8988T (cell line): ENCODE measurements at places on chromosomes 3 and 15.

DNA sequence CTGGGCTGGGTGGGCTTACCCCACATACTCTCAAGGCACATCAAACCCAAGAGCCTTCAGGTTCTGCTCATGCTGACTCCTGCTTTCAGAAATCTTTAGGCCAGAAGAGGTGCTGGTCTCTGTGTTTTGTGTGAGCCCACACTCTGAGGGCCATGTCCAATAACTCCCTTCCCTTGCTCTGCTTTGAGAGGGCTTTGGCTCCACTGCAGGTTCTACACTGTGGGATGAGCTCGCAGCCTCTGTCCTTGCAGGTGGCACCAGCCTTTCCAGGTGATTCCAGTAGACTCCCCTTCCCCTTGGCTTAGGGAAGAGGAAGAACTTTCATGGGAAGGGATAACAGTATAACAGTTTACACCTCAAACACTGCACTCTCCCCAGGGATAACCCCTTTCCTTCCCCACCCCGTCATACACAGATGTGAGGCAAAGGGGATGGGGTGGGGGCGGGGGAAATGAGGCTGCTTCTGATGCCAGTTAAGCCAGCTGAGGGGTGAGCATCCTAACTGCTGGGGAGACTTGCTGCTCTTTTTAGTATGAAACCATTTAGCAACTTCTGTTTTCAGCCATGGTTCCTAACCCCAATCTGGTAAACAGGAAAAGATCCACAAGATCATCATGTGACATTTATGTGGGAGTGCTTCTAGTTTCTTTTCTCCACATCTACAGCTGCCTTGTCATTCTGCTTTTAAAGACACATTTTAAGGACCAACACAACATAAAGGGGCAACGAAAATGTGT is 262.4 kb downstream of the SLC9A9 start:
- no peak for DNase-seq

DNA sequence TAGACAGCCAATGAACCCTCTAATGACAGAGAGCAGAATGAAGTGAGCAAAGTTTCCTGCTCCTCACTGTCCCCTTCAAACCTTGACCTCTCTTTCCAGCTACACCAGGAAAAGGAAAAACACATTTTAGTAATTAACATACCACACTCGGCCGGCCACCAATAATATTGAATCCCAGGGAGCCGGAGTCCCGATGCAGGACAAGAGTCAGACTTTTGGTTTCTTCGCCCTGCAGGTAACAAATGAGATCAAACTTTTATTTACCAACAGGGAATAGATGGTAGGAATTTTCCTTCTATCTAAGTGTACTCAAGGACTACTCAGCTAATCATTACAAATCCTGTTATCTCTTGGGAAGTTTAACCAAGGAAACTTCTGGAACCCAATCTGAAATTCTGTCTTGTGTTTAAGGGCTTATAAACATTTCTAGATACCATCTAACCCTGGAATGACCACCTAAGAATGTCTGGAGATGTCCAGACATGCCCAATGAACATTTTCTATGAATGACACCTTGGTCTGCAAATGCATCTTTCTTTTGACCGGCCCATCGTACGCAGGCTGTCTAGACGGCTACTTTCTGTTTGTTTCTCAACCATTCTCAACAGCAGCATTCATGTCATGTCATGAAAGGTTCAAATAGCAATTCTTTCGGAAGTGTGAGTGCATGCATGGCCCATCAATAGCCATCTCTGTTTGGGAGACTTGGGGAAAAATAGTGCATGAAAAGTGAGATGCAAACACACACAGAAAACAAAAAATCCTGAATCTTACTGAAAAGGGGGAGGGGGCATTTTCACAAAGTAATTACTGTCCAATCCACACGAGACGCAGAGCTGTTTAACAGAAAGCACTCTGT is 16.1 kb downstream of the PDZRN3 start:
- DNase-seq, result no peak

DNA sequence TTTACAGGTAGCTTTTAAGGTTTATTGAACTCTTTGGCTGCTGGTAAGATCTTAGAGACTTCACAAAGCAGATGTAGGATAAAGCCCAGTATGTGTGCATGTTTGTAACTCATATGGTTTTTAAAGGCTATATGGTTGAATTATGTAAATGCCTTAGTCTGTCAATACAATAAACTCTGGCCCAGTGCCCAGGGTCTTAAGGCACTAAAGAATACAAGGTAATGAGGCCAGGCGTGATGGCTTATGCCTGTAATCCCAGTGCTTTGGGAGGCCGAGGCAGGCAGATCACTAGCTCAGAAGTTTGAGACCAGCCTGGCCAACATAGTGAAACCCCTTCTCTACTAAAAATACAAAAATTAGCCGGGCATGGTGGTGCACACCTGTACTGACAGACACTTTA is 170.3 kb upstream of the CGNL1 start:
- DNase-seq, result no peak

DNA sequence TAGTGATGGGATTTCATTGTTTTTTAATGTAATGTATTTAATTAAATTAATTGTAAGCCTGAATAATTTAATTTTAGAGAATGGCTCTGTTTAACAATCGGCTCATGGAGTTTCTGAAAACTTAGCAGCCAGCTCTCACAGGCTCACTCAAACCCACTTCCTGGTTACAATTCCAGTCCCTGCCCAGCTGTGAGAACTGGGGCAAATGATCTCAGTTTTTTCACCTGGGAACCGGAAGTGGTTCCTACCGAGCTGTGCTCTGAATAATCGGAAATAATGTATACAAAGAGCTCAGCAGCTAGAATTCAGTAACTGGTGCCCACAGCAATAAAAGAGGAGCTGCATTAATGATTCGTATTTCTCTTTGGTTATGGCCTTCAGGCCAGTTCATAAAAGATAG is 244.3 kb upstream of the MCTP2 start:
- no peak for DNase-seq

DNA sequence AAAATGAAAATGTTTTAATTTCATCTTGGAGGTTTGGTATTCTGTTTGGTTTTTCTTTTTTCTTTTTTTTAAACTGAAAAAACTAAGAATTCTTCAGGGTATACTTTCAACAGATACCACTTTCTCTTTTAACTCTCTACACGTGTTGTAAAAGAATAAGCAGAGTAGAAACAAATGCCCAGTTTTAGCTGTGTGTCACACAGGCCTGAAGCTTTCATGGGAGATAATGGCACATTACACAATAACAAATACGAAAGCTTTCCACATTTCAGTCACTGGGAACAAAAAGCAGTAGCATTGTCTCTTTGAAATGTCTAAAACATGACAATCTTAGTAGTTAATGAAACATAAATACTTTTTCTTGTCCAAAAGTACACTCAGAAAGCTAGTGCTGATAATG is 818.5 kb downstream of the TBL1XR1 start:
- DNase-seq, result no peak

- peak; percentile 18 for DNase-seq
These were observed 301.7 kb upstream of the RORA start for GRCh38 chr15:61530769-61531168.

DNA sequence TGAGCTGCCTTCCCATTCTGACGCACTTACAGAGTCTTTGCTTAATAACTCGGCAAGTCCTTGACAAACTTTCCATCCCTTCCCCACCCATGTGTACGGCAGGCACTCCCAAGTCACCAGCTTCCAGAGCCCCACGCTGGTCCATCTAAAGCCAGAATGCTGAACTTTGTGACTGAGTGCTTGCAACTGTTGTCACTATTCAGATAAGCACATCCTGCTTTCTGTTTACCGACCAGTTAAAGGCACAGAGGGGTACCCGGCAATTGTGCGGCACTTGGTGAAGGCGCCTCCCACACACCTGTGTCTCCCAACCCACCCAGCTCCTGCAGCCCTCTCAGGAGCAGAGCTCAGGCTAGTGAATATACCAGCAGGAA is 430.6 kb downstream of the FOXP1 start:
- DNase-seq, result no peak

DNA sequence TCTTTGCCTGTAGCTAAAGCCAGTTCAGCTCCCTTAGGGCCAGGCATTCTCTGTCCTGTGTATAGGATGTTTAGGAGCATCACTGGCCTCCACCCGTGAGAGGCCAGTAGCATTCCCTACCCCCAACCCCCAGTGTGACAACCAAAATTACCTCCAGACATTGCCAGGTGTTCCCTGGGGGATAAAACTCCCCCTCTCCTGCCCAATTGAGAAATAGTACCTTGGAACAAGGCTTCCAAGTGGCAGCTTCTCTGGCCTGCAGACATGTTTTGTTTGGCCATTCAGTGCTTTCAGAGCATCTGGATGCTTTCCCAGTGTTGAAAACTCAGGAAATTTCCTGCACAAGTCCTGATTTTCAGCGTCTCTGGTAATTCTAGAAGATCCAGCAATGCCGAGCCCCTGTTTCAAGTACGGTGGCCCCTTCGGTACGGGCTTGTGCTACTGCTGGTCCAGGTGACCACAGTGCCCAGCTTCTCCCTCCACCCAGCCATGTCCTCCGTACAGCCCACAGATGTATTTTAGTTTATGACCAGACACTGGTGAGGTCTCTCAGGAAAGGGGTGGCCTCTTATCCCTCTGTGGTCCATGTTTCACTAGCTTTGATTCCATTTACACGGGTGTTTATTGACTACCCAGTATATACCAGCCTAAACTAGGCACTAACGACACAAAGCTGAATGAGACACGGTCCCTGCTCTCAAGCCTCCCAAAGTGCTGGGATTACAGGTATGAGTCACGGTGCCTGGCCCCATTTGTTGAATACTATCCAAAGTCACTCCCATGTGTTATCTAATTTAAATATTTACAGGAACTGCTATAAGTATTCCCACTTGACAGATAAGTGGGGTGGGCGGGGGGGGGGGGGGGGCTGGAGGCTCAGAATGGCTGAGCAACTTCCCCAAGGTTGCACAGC is 125.4 kb upstream of the RAD18 start:
- DNase-seq, result no peak

- DNase-seq, result no peak
These were observed 253.6 kb downstream of the MAGI1 start for GRCh38 chr3:65785065-65785645.

GRCh38 chr3:133834621-133835417 is 29.2 kb downstream of the SRPRB start:
- no peak for DNase-seq

DNA sequence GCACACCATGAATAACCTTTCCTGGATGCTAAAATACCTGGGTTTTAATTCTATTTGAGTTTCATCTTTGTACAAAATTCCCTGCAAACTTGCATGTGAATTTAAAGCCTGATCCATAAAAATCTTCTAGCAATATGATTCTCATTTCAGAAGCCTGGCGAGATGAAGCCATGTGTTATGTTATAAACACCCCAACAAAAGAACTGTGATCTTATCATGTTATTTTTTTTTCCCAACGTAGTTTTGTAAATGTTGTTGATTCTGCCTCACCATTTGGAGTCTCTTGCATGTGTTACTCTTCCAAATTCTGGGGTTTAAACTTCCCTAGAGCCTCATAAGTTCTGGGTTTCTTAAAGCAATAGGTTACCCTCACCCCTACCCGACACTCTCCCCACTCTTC is 428.1 kb upstream of the DPH6 start:
- DNase-seq, result no peak

- DNase-seq, result no peak
These were observed 135.8 kb downstream of the ZNF621 start for GRCh38 chr3:40660554-40660953.

GRCh38 chr15:88871313-88871712 is 24.0 kb downstream of the HAPLN3 start:
- no peak for DNase-seq

- no peak for DNase-seq
These were observed 9.1 kb upstream of the FOXB1 start for GRCh38 chr15:59994888-59995557.

GRCh38 chr3:9190276-9190675 is 59.2 kb downstream of the SRGAP3 start:
- DNase-seq, result no peak

DNA sequence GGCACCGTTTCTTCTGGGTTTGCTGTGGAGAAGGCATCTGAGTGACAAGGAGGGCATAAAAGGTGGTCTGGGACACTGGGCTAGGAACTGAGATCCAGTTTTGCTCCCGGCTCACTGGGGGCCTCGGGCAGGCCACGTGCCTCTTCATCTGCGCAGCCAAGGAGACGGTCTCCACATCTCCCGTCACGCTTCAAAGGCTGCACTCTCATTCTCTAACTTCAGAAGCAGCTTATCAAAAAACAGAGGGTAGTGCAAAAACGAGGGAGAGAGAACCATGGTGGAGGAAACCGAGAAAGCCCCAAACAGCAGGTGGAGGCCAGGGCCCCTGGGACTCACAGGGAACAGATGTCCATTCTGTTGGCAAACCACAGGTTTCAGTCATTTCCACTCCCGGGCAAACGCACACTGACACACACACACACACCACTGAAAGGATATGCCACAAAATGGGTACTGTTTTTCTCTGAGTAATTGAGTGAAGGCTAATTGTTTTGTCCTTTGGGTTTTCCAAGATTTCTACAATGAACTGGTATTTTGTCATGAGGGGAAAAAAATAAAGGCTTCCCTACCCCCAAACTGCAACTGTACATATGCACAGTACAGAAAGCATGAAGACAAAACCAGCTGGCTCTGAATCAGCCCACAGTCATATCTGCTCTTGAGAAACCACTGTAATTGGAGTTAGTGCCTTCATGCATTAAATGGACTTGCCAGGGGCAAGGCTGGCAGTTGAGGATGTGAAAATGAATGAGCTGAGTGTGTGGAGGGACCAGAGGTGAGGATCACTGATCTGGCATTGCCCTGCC is 71.9 kb downstream of the MGLL start:
- no peak for DNase-seq

DNA sequence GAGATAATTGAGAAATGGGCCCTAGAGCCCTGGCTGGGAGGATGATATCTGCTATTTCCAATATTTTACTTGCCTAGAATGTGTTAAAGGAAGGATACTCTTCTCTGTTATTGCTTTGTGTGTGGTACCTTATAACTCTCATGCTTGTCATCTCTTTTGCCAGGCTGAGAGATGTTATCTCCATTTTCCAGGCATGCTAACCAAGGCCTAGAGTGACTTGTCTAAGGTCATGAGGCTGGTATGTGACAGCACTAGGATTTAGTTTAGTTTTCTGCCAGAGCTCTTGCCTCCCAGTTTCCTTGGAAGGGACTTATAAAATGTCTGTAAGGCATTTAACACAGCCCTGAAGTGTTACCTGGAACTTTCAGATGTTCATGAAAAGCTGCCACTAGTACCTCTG is 1.4 kb downstream of the CLK3 start:
- no peak for DNase-seq

GRCh38 chr3:17021614-17022013 is 136.9 kb downstream of the PLCL2 start:
- no peak for DNase-seq

DNA sequence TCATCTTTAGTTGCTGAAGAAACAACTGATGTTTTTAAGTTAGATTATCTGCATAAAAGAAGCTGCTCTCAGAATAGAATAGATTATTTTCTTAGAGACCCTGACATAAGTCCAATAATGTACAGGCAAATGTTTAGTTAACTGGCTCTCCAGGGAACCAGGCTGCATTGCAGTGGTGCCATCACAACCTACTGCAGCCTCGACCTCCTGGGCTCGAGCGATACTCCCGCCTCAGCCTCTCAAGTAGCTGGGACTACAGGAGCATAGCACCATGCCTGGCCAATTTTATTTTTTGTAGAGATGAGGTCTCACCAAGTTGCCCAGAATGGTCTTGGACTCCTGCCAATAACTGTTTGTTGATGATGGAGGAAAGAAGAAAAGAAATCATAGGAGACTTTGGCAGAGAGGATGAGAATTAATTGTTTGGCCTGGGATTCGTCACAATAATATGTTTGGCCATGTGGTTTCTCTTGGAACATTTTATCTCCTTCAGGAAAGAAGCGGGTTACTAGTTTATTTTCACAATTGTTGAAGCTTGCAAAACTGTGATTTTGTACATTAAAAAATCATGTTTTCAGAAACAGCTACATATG is 429.2 kb downstream of the CADM2 start:
- no peak for DNase-seq

GRCh38 chr3:195549931-195550519 is 6.9 kb upstream of the PPP1R2 start:
- no peak for DNase-seq

GRCh38 chr3:169846458-169847193 is 23.1 kb downstream of the LRRC31 start:
- peak; percentile 71 for DNase-seq
